HCEC 1CT (cell line): ENCODE measurements at places on chromosomes 7 and 10.

GRCh38 chr7:149071182-149071635, 19.3 kb downstream of the ZNF786 start:
- no peak for DNase-seq

DNA sequence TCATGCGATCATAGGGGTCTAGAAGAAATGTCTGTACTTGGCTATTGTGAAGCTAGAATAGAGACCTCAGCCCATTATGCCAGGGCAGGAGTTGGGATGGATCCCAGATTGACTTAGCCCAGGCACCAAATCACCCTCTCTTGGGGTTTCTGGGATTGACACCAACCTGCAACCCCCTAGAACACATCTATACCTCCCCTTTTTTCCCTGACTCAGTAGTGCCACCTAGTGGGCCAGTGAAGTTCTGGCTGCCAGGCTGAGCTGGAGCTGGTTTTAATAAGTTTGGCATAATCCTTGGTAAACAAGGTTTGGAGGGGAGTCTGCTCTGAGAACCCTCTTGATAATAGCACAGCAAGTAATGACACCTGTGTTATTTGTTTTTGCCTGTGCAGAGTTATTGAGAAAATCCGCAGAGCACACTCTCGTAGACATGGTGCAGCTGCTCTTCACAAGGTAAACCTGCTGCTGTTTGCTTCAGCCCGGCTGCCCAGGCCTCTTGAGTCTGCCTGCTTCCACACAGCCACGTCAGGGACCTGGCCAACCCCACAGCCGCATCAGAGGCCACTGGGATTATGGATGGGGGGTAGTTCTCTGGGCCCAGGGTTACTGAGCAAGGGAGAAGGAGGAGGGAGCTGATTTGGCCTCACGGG, 43.3 kb upstream of the NFKB2 start:
- DNase-seq, result peak; percentile 46

GRCh38 chr10:43870968-43871439, 222.3 kb upstream of the ZNF32 start:
- no peak for DNase-seq

- no peak for DNase-seq
Measured at GRCh38 chr7:5343884-5344283, 61.1 kb downstream of the SLC29A4 start.

GRCh38 chr10:101766306-101766705, 9.6 kb downstream of the FGF8 start:
- no peak for DNase-seq

- no peak for DNase-seq
Measured at GRCh38 chr7:12695965-12696364, 8.5 kb downstream of the ARL4A start.

GRCh38 chr10:93548376-93549071, 17.9 kb upstream of the FFAR4 start:
- DNase-seq, result peak; percentile 44

- peak; percentile 61 for DNase-seq
Measured at GRCh38 chr7:111210996-111211395, 120.1 kb downstream of the LRRN3 start.

GRCh38 chr10:103519798-103520197, 26.3 kb downstream of the NEURL1 start:
- DNase-seq, result no peak

- peak; percentile 56 for DNase-seq
Measured at GRCh38 chr7:116984917-116985316, 31.6 kb downstream of the ST7 start.

DNA sequence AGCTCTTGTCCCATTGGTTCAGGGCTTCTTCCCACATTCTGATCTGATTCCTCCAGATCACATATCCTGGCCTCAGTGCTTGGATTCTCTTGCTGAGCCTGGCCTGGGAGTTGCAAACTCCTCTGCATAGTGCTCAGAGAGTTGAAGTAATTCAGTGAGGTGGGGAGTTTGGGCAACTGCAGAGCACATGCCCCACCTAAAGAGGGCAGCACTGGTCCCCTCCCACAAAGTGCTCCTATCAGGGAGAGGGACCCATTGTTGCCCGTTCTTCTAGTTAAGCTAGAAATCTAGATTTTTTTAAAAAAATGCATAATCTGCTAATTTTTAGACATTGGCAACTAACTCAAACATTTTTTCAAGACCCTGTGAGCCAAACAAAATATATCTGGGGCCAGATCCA, 45.1 kb downstream of the CHN2 start:
- DNase-seq, result no peak

DNA sequence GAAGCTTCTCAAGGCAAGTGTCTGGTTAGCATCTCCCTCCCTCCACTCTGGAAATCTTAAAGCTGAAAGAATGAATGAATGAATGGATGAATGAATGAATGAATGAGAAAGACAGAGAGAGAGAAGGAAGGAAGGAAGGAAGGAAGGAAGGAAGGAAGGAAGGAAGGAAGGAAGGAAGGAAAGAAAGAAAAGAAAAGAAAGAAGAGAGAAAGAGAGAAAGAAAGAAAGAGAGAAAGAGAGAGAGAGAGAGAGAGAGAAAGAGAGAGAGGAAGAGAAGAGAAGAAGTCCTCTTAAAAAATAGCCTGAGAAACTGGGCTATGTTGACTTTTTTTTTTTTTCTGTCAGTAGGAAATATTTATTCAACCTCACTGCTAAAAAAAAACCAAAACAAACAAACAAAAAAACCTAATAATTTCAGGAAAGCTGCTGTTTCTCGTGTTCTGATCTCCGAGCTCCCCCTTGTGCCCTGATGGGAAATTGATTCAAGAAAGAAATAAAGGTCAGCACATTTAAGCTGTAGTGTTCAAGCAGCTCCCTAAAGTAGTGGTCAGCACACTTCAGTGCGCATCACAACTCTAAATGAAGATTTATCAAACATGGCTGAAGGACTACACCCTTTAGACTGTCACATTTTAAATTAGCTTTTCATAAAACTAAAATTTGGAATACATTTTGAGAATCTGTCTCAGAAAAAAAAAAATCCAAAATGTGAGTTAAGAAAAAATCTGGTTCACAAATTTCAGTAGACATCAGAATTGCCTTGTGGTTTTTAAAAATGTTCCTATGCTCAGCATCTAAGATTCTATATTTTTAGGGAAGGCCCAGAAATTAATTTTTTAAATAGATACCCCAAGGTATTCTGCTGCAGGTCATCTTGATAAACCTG, 154.3 kb downstream of the ELAPOR2 start:
- DNase-seq, result peak; percentile 30

DNA sequence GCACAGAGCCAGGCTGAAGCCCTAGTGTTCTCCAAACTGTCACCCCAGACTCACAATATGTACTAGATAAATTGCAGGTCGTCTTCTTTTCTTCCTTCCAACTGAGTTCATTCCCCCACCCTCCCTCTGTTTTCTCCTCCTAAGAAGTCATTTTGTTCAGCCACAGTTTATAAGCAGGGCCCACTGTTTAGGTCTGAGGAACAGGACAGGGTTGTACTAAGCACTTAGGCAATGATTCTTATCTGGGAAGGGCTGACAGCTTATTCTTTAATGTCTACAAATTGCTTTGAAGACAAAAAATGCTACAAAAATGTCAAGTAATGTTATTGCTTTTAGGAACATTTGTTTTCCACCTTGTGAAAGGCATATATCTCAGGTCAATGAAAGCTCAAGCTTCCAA, 59.1 kb downstream of the CDC123 start:
- no peak for DNase-seq

GRCh38 chr10:57815949-57816348, 451.7 kb downstream of the IPMK start:
- DNase-seq, result no peak

DNA sequence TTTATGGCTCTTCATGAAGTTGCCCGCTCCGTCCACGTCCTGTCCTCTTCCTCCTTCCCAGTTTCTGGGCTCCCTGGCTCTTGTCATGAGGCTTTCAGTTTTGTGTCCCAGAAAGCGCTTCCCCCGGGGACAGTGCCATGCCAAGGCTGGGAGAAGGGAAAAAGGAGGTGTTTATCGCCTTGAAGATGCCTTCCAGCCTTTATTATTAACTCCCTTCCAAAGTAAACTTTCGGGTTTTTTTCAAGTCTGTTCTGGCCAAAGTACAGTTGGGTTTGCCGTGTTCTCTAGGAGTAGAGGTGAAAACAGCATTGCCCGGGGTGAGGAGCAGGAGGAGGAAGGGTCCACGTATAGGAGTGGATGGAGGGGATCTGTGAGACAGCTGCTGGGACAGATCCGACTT, 117.2 kb downstream of the CUX1 start:
- no peak for DNase-seq

DNA sequence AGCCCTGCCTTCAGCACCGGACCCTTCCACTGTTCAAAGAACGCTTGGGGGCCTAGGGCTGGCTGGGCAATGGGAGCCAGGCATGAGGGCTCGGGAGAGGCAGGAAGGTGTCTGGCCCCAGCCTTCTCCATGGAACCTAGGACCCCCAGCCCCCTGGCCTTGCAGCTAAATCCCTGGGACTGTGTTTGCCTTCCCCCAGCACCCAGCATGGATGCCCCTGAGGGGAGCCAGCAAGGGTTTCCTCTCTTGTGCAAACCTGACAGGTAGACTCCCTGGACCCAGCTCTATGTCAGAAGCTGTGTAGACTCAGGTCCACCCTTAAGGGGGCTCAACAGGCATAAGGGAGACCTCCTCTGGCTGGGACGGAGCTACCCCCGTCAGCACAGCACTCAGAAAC, 288.0 kb downstream of the GRID1 start:
- no peak for DNase-seq

DNA sequence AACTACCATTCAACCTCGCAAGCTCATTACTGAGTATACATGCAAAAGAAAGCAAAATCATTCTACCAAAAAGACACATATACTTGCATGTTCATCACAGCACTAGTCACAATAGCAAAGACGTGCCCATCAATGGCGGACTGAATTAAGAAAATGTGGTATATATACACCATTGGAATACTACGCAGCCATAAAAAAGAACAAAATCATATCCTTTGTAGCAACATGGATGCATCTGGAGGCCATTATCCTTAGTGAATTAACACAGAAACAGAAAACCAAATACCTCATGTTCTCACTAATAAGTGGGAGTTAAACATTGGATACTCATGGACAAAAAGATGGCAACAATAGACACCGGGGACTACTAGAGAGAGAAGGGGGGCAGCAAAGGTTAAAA, 6.4 kb downstream of the TRDMT1 start:
- DNase-seq, result no peak

DNA sequence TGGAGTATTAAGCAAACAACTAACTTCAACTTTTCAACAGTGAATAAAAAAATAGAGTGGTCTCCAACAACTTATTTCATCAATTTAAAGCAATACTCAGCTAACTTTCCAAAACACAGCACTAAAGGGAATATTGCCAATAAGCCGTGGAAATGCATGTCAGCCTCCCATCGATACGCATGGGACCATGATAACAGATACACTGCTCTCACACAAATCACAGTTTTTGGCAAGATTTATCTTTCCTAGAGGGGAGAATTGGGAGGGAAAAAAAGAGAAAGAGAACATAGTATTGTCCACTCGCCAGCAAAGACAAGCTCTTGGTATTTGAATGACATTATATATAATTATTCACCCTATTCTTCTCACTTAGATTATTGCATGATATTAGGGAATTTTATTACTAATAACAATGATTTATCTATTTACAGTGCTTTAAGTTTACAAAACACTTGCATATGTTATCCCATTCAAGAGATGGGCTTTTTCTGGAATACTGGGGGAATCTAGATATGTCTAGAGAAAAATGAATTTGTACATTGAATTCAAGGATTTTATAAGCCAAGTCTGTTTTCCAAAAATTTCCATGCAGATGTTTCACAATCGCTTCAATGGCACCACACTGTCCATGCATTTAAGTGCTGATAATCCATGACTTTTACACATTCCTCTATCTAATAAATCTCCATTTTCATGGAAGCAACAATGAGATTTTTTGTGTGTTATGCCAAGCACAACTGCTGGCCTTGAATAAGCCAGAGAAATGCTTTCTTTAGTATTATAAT, 194.0 kb upstream of the MGMT start:
- no peak for DNase-seq

DNA sequence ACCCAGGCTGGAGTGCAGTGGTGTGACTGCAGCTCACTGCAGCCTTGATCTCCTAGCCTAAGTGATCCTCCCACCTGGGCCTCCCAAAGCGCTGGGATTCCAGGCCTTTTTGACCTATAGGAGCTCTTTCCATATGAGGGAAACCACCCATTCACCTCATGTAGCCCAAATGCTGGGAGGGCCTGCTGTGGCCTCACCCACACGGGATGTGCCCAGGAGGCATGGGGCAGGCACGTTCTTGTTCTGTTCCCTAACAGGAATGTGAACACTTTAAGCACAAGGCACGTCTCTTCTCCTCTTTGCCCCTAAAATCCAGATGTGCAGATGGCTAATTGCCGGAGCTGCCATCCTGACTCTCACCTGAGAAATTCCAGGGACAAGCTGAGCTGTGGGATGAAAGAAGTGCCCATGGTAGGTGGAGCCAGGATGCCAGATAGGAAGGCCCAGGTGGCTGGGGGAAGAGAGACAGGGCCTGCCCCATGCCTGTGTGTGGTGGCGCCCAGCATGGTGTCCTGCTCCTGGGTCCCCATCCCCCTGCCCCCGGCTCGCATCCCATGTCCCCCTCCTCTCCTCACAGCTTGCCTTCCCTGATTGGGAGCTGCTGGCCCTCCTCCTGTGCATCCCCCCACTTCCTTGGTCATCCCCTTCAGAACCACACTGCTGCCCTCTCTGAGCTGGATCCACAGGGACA, 17.3 kb downstream of the CAMK2B start:
- no peak for DNase-seq

DNA sequence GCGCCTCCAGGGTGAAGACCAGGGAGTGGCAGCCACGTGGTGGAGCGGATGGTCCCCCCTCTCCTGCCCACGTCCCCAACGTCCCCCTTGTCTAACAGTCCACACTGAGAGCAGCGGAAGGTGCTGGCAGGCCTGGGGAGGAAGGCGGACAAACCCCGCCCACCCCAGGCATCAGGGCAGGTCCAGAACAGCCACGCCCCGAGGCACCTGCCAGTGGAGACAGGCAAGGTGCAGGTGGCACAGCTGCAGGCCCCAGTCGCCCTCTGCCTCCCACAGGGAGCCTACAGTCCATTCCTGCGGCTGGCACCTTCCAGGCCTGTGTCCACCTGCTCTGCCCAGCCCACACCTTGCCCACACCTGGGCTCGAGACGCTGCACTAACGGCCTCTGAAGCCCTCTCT, 24.9 kb downstream of the CYP2W1 start:
- no peak for DNase-seq

DNA sequence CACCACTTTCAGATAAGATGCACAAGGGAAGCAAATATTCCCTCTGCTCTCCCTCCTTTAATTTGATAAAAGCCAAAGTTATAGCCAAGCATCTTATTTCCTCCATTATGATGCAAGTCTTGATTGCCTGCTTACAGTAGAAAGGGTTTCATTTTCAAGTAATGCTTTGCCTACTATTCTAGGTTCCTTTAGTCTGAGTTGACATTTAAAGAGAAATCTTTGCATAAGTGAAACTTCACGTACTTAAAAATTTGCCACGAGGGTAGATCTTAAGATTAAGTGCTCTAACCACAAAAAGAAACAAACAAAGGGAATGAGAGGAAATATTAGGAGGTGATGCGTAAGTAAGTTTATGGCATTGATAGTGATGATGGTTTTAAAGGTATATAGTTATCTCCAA, 78.1 kb upstream of the VWDE start:
- no peak for DNase-seq

DNA sequence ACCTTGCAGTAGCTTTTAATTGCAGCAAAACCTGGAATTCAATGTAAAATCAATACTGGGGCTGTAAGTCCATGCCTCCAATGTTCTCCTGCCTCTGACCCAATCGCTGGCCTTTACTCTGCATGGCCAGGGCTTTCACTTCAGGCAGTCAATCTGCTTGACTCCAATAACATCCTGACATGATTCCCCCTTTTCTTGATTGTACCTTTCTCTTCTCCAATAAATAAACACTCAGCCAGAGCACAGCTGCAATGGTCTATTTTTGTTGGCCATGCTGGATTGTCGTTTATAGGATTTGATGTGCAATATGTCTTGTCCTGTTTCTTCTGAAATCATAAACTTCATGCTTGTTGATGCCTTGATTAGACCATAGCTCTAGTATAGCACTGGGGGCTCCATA, 97.8 kb upstream of the COL1A2 start:
- DNase-seq, result peak; percentile 32
